Neural crest cell (in vitro differentiated cells): ENCODE measurements at places on chromosomes 4 and X. TPM values are rescaled to one million over a fixed set of nuclear protein-coding genes. Genes with fewer than 3 reads are reported as not detected.

Gene SORBS2
- total RNA-seq = 34.5 and 42.3 TPM in 2 replicates

Gene UGT2B17
- not detected in 2 replicates for total RNA-seq

Gene PPBP
- not detected in 2 replicates for total RNA-seq

Gene ATP1B4
- not detected in 2 replicates for total RNA-seq

Gene DUX4
- not detected in 2 replicates for total RNA-seq

Gene EDNRA
- total RNA-seq = 5.8 and 6.9 TPM in 2 replicates

Gene BOD1L1
- 27.9 and 31.9 TPM in 2 replicates for total RNA-seq

Gene TEX13B
- not detected in 2 replicates for total RNA-seq

Gene CENPVL2
- 1.3 and 1.6 TPM in 2 replicates for total RNA-seq

Gene FGG
- not detected in 2 replicates for total RNA-seq

Gene MAOB
- 0.93 and 0.98 TPM in 2 replicates for total RNA-seq

Gene GYPA
- not detected in 2 replicates for total RNA-seq

Gene PRMT9
- 8.5 and 10.2 TPM in 2 replicates for total RNA-seq

Gene PSAPL1
- not detected in 2 replicates for total RNA-seq

Gene TXK
- not detected in 2 replicates for total RNA-seq

Gene TEX11
- total RNA-seq = not detected in 2 replicates

Gene SPATA4
- total RNA-seq = 0.44 TPM in 1 of 2 replicates, not detected in the other

Gene FGB
- total RNA-seq = not detected in 2 replicates

Gene PHEX
- total RNA-seq = 0.47 and 0.57 TPM in 2 replicates

Gene IL15
- not detected in 2 replicates for total RNA-seq

Gene FAM9B
- total RNA-seq = not detected in 2 replicates

Gene SHOX
- 0.14 and 0.16 TPM in 2 replicates for total RNA-seq

Gene FAM9C
- total RNA-seq = 0.07 and 0.25 TPM in 2 replicates

Gene SMIM31
- not detected in 2 replicates for total RNA-seq

Gene C4orf46
- total RNA-seq = 28.4 and 30.1 TPM in 2 replicates

Gene PWWP3B
- 1.0 and 1.1 TPM in 2 replicates for total RNA-seq

Gene F8
- 2.1 and 2.3 TPM in 2 replicates for total RNA-seq

Gene RIBC1
- 1.3 and 1.5 TPM in 2 replicates for total RNA-seq
